ENCODE measurements at places on chromosomes 3 and 15. TPM values are rescaled to one million over a fixed set of nuclear protein-coding genes. Genes with fewer than 3 reads are reported as not detected.
A peak's percentile ranks its signal among the peaks of the same experiment; 100 is the strongest.

GRCh38 chr3:62110443-62111225 lies 262.7 kb downstream of the FEZF2 start:
- no peak for DNase-seq
- H3K36me3 ChIP-seq: no peaks in the 10 kb centered on the region
- H3K4me3 ChIP-seq: no peak overlapping the region
- no peaks in the 10 kb centered on the region for H3K27me3 ChIP-seq
- H3K4me1 ChIP-seq: no peaks in the 10 kb centered on the region

GRCh38 chr3:5898106-5898505 lies 710.6 kb downstream of the EDEM1 start:
- H3K27ac ChIP-seq: no peak overlapping the region
- H3K36me3 ChIP-seq: no peaks in the 10 kb centered on the region

DNA sequence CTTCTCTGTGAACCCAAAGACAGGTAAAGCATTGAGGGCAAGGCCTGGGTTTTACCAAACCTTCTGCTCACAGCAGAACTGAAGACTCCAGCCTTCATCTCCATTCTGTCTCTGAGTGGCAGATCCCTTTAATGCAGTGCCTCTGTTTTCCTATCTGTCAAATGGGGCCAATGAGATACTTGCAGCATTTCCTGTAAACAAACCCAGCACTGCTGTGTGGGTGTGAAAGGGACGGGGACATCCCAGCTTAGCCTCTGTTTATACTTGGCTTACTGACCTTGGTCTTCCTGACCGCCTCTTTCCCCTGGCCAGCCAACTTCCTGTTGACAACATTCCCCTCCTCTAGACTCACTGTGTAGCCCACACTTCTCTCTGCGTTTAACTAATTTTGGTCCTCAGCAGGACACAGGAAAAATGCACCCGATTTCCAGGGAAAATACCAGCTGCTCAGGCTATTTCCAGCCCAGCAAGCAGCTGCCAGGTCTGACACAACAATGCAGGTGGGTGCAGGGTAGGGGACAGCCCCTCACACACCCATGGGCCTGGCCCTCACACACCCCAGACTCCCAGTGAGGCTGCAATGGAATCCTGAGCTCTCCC lies 105.9 kb upstream of the HERC1 start:
- H3K27me3 ChIP-seq: no peaks in the 10 kb centered on the region
- no peak for DNase-seq
- peak overlapping the region; percentile 64 for H3K27ac ChIP-seq
- no peak overlapping the region for H3K4me3 ChIP-seq
- no peaks in the 10 kb centered on the region for H3K36me3 ChIP-seq

Gene ZNF80
- 23.7 TPM for total RNA-seq

Gene PIGBOS1
- 4.7 TPM for total RNA-seq

DNA sequence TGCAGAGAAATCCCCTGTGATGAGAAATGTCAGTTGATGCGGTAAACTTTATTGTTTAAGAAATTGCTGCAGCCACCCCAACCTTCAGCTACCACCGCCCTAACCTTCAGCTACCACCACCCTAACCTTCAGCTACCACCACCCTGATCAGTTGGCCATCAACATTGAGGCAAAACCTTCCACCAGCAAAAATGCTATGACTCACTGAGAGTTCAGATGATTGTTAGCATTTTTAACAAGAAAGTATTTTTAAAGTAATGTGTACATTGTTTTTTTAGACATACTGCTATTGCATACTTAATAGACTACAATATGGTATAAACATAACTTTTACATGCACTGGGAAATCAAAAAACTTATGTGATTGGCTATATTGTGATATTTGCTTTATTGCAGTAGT lies 30.0 kb downstream of the U2SURP start:
- H3K27me3 ChIP-seq: no peaks in the 10 kb centered on the region
- H3K36me3 ChIP-seq: peaks cover 76% of the 10 kb centered on the region
- no peak for DNase-seq
- no peak overlapping the region for H3K4me3 ChIP-seq

GRCh38 chr3:124519591-124520194 lies 210.6 kb upstream of the UMPS start:
- H3K36me3 ChIP-seq: peaks cover 28% of the 10 kb centered on the region
- no peak overlapping the region for H3K4me3 ChIP-seq
- no peaks in the 10 kb centered on the region for H3K27me3 ChIP-seq

Gene TPRG1
- 6.4 TPM for total RNA-seq

Gene CFAP20DC
- not detected for total RNA-seq

Gene CYP11A1
- total RNA-seq: 62.4 TPM

Gene CYFIP1
- 94.7 TPM for total RNA-seq

Gene CDHR4
- total RNA-seq: not detected
